Panc1 (cell line): ENCODE measurements at places on chromosomes 5 and 9. TPM values are rescaled to one million over a fixed set of nuclear protein-coding genes. Genes with fewer than 3 reads are reported as not detected.

Gene ARSB
- total RNA-seq: 18.1 TPM

Gene OR13C9
- not detected for total RNA-seq

Gene ADAMTS19
- not detected for total RNA-seq

Gene ANKRD31
- not detected for total RNA-seq
